ENCODE measurements at places on chromosomes 16 and 17.

- no peak for DNase-seq
Measured at GRCh38 chr17:79299349-79299748, 224.7 kb downstream of the ENGASE start.

DNA sequence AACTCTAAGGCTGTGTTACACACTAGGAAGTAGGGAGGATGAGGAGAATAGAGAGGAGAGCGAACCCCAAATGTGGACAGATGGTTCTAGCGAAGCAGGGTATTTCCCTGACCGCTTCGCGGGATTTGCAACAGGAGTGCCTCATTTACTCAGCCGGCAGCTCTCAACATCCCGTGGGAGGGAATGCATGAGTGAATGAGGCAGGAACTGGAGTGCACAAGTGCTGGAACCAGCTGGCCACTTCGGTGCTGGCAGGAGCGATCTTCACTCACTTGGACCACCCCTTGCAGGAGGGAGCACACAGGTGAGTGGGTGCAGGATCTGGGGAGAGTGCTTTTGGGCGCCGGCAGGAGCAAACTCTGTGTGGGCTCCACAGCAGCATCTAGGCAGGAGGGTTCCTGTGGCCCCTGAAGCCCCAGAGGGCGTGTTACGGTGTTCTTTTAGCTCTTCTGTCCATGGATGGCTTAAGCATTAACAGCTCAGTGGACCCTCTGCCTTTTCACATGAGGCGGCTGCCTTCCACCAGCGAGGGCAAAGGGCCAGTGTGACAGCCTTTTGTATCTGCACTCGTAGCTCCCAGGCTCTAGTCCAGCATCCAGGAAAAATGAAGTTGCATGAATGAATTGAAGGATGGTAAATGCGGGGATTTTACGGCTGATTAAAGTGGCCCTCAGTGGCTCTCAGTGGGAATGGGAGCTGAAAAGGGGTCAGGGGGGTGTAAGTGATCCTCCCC is 17.4 kb upstream of the ZNHIT3 start:
- DNase-seq, result no peak

DNA sequence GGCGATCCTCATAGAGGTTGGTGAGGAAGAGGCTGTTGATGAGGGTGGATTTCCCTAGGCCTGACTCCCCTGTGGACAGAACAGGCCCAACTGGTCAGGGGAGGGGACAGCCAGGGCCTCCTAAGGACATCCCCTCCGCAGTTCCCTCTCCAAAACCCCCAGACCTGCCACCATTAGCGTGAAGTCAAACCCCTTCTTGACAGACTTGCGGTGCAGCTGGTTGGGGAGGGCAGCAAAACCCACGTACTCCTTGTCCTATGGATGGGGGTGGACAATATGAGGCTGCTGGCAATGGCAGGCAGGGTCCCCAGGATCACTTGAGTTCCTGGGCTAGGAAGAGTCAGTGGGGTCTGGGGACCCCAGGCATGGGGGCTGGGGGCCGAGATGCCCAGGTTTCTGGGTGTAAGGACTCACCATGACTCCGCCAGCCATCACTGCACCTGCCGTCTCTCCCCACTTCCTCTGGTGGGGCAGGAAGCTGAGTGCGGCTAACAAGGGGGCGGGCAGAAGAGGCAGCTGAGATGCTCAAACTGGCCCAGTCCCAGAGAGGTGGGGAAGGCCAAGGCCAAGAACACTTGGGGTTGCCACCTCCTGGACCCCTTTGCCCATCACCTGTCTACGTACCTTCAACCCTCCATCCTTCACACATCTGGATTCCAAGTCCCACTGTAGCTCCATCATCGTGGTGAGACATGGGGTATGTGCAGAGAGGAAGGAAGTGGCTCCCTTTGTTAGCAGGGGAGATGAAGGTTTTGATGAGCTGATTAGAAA is at the start of gene SEPTIN1:
TSS of gene SEPTIN1 (minus strand) at position 451 of the 771 bp plus-strand sequence. CDS start at position 432, 19 bp downstream.
- no peak for DNase-seq

GRCh38 chr16:85018529-85019236 is 7.3 kb upstream of the ZDHHC7 start:
- no peak for DNase-seq

GRCh38 chr17:29825604-29826003 is 104.4 kb downstream of the SSH2 start:
- no peak for DNase-seq
